Endothelial cell (in vitro differentiated cells): ENCODE measurements at places on chromosomes 2 and 18.

DNA sequence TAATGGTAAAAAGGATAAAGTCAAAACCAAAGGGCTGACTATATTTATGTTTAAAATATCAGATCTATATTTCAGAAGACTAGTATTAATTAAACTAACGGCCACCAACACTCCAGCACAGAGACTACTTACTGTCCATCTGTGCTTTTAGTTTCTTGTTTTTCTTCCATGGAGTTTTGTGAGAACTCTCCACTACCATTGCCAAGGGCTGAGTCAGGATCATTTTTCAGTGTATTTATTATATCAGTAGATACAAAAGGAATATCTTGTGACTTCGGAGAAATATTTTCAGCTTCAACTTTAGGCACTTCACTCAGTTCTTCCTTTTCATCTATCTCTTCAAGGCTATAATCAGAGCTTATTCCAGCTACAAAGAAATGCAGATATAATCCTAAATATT lies 79.1 kb upstream of the GRB14 start:
- DNase-seq, result no peak

- DNase-seq, result no peak
These were observed 110.8 kb downstream of the FMNL2 start for GRCh38 chr2:152445791-152446201.

DNA sequence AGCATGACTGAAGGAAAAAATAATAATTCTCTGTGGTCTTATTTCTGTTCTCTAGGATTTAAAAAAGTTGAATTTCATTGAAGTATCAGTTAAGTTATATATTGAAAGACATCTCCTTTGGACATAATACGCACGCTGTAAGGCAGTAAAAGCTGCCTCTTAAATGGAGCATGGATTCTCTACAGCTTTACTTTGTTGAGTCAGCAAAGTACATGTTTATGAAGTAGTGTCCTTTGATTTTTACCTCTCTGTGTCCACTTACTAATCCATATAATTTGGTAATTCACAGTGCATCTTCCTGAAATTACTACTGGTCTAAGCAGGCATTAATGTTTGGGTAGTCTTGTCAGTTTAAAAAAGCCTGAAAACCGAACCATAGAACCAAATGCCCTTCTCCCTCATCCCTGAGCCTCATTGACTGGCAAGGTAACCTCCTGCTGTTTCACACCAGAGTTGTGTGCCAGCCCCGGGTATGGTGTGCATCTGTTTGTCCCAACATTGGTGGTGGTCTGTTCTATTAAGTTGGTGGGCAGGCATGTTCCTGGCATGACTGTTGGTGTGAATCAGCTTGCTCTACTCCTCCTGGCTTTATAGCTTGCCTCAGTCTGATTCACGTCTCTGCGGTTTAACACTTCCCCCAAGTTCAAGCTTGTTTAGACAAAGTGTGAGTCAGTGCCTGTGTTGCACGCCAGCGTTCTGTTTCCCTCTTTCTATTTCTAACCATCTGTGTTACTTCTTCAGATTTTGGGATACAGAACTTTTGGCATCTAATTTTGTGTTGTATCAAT lies 71.0 kb upstream of the ITM2C start:
- no peak for DNase-seq

DNA sequence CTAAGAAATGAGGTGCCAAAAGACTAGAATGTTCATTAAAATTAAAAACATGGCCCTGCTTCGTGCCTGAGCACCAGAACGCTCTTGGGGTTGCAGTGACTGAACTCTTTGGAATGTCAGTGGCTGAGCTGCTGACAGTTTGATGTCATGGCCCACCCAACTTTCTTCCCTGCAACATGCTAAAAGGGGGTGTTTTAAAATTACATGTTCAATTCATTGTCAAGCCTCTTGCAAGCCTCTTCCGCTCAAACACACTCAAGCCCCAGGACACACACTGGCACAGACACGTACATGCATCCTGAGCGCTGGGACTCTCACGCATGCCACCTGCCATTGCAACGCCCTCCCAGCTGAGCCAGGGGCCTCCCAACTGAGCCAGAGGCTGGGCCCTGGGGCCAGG lies 12.6 kb downstream of the RUFY4 start:
- no peak for DNase-seq

DNA sequence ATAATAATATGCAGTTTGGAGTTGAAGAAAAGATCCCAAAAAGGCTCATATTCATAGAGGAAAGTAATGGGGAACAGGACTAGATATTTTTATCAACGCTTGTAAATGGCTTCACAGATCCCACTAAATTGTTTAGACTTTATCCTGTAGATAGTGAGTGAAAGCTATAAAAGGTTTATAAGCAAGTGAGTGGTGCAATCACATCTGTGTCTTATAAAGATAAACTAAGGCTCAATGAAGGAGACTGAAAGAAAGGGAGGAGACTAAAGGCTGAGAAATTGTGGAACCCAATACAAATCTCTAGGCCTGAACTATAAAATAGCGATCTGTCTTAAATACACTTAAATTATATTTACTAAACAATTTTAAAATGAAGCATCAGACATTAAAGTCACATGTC lies 7.7 kb downstream of the SP3 start:
- no peak for DNase-seq

- DNase-seq, result no peak
These were observed 196.8 kb upstream of the SESTD1 start for GRCh38 chr2:179461420-179461819.

- no peak for DNase-seq
These were observed 280.4 kb downstream of the TDRD15 start for GRCh38 chr2:21404137-21404536.

GRCh38 chr2:8953525-8953924 lies 50.0 kb downstream of the MBOAT2 start:
- DNase-seq, result no peak

DNA sequence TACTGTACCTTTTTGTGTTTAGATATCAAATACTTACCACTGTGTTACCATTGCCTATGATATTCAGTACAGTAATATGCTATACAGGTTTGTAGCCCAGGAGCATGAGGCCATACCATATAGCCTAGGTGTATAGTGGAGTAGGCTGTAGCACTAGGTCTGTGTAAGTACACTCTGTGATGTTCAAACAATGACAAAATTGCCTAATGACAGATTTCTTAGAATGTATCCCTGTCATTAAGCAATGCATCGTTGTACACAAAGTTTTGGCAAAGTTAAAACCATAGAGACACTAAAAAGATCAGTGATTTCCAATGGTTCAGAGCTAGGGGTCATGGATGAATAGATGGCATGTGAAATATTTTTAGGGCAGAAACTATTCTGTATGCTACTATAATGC lies 415.5 kb downstream of the NCKAP5 start:
- DNase-seq, result no peak

- no peak for DNase-seq
These were observed 8.2 kb upstream of the NFE2L2 start for GRCh38 chr2:177272765-177273164.

- peak; percentile 38 for DNase-seq
These were observed 24.7 kb downstream of the IL1B start for GRCh38 chr2:112811841-112812306.
